ENCODE measurements at places on chromosomes 12 and 14. TPM values are rescaled to one million over a fixed set of nuclear protein-coding genes. Genes with fewer than 3 reads are reported as not detected.

DPF3 gene
- total RNA-seq, result 16.3 TPM

- DNase-seq, result peak; percentile 40
Observed at GRCh38 chr14:64417055-64417770, 29.1 kb downstream of the MTHFD1 start.

DNA sequence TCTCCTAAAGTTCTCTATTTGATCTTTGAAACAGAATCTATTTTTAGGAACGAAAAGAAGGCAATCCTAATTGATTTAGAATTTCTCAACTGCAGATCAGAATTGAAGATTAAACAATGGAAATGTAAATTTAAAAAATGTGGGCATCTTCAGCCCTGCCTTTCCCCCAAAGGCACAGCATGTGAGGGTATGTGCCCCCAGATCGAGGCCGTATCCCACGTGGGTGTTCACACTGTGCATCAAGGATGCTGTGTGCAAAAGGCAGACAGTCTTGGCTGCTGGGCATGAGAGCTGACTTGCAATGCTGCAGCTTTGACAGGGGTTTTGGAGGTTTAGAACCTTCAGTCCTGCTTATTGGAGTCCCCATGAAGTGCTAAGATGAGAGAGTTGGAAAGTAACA, 346.3 kb downstream of the VRK1 start:
- DNase-seq, result no peak

DNA sequence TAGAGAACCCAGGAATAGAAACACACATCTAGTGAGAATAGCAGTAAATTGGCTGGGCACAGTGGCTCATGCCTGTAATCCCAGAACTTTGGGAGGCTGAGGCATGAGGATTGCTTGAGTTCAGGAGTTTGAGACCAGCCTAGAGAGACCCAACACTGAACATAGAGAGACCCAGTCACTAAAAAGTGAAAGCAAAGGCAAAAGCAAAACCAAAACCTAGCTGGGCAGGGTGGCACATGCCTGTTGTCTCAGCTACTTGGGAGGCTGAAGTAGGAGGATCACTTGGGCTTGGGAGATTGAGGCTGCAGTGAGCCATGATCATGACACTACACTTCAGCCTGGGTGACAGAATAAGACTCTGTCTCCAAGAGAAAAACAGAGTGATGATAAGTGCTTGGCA, 37.5 kb upstream of the MIS18BP1 start:
- DNase-seq, result no peak

DNA sequence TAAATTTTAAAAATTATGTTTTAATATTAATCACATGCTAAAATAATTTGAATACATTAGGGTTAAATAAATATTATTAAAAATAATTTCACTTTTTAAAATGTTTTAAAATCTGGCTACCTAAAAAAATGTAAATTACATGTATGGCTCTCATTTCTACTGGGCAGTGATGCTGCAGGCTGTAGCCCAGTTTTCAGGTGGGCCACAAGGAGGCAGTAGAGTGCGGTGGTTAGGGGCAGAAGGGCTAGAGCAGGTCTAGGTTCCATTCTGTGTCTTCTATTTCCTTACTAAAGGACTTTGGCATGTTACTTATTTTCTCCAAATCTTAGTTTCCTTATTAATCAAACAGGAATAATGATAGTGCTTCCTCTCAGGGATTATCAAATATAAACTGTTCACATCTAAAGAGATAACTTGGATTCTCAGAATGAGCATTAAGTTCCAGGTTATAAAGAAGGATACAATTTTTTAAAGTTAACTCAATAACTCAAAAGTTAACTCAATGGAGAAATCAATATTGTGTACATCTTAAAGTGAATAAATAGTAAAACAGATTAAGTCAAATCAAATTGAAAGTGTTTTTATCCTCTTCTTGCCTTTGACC, 54.9 kb upstream of the OVCH1 start:
- DNase-seq, result peak; percentile 69

DNA sequence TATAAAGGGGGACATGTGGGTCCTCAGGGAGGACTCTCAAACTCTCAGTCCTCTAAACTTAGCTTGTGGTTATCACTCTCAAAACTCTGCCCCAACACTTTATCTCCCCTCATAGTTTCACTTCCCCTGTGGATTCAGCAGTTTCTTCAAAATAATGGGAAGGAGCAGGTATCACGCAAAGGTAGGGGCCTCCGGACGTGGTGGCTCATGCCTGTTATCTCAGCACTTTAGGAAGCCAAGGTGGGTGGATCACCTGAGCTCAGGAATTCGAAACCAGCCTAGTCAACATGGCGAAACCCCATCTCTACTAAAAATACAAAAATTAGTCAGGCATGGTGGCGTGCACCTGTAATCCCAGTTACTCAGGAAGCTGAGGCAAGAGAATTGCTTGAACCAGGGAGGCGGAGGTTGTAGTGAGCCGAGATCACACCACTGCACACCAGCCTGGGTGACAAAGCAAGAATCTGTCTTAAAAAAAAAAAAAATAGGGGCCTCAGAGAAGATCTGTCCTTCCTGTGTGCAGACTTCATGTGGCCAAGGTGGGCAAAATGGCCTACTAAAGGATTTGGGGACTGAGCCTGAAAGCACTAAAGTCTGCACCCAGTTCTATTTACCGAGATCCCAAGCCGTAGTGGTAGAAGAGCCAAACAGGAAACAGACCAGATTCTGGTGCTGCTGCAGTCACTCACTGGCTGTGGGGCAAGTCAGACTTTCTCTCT, 6.4 kb downstream of the ITGB7 start:
- peak; percentile 45 for DNase-seq

Measured in fibroblast of the aortic adventitia (primary cell).